GM20000 (cell line): ENCODE measurements at places on chromosomes 4 and X.

DNA sequence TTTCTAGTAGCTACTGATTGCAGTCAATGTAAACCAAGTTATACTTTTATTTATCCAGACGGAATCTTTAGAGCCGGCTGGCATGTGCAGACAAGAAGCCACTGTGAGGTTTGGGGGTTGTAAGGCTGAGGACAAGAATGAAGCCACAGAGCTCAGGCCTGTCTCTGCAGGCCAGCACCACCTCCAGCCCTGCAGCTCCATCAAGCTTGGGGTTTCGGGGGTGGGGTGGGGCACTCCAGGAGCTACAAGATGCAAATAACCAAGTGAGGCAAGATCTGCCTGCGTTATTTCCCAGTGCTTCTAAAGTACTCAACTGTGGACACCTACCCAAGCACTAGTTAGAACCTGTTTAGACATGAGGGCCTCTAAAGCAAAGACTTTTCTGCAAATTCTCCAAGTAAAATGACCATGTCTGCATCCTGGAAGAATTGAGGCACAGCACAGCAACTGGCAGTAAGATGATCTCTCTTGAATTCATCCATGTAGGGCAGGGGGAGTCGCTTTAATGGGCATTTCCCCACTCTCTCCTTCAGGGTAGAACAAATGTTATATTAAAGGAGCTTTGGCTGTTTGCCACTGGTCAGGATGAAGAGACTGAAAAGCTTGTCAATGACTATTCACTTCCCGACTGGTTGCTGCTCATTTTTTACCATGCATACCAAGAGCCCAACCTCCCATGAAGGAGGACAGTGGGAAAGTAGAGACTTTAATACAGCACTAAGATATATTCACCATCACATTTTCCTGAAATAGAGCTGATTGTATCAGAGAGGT, 222.5 kb downstream of the MGST2 start:
- DNase-seq = no peak

GRCh38 chr4:139977838-139978609, 176.0 kb downstream of the MAML3 start:
- peak; percentile 28 for DNase-seq

DNA sequence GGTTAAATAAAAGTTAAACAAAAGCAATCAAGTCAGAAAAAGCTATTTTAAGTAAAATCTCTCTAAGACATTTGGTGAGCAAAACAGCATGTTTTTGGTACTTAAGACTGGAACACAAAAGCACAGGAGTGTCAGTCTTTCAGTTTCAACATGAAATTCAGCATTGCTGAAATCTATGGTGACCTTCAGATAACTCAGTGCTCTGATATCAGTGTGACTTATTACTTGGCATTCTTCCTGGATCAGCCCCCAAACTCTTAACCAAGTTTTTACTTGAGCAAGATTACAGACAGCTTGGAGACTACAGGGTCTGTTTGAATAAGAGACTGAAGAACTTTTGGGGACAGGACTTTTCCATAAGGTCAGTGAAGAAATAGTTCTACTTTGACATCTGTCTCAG, 437.2 kb downstream of the RAPGEF2 start:
- no peak for DNase-seq

DNA sequence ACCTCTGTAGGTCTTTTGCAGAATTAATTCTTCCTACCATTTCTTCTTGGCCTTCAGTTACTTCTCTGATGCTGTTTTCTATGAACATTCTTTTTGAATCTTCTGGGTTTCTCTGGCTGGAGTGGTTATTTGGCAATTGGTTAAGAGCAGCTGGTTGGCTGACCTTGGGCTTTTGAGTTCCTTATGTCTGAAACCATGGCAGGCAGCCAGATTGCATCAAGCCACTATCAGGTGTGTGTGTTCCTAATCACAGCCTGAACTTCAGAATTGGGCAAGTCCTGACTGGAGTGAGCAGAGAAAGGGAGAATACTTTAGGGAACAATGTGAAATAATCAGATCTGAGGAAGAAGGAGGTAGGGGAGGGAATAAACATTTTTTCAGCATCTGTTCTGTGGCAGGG, 90.2 kb downstream of the ARHGAP10 start:
- no peak for DNase-seq
